ENCODE measurements at places on chromosomes 5 and 9.

GRCh38 chr9:7303907-7304626, 495.5 kb downstream of the DMAC1 start:
- no peak for DNase-seq

- no peak for DNase-seq
These were observed 104.9 kb downstream of the PIK3R1 start for GRCh38 chr5:68320413-68320986.

- DNase-seq = no peak
These were observed 1397.5 kb upstream of the CDH6 start for GRCh38 chr5:29796013-29796412.

GRCh38 chr5:68484307-68485068, 268.9 kb downstream of the PIK3R1 start:
- DNase-seq = no peak

DNA sequence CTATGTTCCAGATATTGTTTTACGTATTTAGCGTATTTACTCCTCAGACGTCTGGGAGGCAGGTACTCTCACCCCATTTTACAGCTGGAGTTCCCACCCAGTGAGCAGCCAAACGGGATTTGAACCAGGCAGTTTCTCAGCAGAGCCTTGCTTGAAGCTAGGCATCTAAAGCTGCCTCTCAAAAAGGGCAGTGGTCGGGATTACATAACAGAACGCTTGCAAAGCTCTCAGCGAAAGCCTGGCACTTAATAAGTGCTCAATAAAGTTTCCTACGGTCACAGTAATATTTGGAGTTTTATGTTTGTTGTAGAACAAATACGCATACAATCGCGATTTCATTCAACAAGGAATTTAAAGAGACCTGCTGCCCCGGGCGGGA, 286 bp upstream of the BSPRY start:
- no peak for DNase-seq

- DNase-seq = no peak
These were observed 6.8 kb upstream of the FXN start for GRCh38 chr9:69028754-69029153.
